ENCODE measurements at places on chromosomes 2 and 18. TPM values are rescaled to one million over a fixed set of nuclear protein-coding genes. Genes with fewer than 3 reads are reported as not detected.

DNA sequence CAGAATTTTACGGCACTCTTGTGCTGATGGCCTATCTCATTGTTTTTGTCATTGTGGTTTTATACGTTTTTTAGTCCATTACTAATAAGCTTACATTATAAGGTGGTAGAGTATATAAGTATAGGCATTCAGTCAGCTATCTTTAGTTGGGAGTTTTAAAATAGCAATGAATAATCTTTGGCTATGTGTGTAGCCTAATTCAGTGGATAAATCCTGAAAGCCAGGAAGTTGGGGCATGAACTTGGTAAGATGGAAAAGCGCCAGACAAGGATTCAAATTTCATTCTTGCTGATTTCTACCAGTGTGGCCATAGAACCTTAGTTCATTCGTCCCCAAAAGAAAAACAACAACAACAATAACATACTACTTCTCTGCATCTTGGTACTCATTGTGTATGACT is 31.2 kb downstream of the EPC2 start:
- DNase-seq, result no peak

- no peak for DNase-seq
Observed at GRCh38 chr2:112151271-112151670, 13.1 kb downstream of the FBLN7 start.

- DNase-seq, result no peak
Observed at GRCh38 chr2:19686439-19686838, 215.3 kb downstream of the TTC32 start.

The UGT1A4 gene
- total RNA-seq, result not detected

The FRZB gene
- total RNA-seq, result 1.4 TPM
